ENCODE measurements at places on chromosomes 5 and 9. TPM values are rescaled to one million over a fixed set of nuclear protein-coding genes. Genes with fewer than 3 reads are reported as not detected.

DNA sequence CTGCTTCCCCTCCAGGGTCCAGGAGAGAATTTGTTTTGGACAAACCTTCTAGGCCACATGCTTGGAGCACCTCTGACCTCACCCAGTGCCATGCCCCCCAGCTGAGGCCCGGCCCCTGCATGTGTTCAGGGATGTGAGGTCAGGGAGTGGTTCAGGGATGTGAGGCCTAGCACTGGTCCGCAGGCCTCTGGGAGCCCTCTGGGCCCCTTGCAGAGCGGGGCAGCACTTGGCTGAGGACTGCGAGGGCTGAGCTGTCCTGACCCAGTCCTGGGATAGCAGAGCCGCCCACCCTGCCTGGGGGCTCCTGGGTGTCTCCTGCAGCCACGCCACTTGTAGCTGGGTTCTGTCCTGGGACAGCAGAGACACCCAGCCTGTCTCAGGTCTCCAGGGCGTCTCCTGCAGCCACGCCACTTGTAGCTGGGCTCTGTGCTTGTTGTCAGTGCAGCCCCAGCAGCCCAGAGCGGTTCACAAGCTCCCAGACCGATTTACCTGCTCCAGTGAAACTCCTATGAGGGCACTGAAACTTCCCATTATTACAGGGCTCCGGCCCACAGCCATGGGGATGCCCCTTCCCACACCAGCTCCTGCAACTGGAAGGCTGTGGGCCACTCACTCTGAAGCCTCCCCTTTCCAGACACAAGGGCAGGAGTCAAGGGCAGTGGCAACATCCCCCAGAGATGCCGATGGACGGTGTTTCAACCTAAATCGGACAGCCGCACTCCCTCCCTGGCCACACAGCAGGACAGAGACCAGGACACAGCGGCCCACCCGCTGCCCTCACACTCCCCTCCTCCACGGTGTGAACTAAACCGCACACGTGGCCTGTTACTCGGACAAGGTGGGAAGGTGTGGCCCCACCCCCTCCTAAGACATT lies 5.4 kb upstream of the CEP72 start:
- no peak for DNase-seq

DNA sequence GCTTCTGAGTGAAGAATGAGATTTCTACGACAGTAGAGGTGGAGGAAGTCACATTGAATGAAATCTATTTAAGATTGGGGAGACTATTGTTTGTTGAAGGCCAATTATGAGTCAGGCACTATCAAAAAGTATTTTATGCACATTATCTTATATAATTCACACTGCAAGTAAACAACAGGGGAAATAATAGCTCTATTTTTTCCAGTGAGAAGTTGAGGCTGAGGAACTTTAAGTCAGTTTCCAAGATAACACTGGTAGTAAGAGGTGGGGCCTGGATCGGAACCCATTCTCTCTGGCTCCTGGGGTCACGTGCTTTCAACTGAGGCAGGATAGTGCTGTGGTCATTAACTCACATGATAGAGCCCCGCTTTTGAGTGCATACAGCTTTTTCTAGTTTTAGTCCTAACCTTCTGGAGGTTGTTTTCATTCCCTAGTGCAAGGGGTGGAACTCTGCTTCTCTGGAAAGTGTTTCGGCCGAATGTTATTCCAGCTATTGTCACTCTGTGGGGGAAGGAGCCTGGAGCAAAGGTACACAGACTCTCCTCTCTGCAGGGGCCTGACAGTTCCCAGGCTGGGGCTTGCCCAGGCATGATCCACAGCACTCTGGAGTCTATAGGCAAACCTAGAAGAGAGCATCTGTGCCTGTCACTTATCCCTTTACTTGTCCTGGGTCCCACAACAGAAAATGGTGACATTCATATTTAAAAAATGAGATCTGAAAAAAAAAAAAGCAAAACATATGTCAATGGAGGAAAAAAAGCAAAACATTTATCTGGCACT lies 352.4 kb upstream of the ACTBL2 start:
- no peak for DNase-seq

DNA sequence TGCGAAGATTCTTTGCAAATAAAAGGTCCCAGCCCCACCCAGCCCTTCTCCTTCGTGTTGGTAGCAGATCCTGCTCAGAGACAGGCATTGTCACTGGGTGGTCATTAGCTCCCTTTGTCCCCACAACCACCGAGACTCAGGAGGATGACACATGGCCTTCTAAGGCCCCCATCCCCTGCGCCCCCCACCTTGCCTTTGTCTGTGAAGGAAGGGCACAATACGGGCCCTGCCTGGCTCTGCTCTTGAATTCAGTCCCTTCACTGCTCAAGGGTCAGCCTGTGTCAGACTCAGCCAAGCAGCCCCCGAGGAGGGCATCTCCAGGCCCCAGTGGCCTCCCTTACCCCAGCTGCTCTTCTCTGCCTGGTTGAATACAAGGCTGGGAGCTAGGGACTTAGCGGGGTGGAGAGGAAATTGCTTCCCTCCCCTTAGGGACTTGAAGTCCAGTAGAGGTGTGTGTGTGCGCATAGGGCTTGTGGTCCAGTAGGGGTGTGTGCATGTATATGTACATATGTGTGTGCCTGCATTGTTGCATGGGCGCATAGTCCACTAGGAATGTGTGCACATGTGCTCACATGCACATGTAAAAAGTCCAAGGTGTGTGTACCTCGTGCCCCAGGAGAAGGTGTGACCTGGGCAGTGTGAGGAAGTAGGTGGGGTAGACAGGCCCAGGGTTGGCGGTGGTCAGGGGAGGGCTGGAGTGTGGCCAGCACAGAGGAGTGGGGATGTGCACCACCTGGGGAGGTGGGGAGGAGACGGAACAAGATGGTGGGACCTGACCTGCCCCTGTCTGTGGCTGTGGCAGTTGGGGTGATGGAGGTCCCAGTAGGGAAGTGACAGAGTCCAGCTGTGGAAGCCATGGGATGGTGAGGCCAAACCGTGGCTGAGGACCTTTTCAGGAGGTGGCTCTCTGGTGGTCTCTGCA lies 59.1 kb downstream of the PHF2 start:
- no peak for DNase-seq

The OR1L4 gene
- total RNA-seq = not detected

The PCDHGB2 gene
- total RNA-seq = 0.98 TPM

The SHC3 gene
- total RNA-seq = 4.1 TPM

The ZNF879 gene
- 2.4 TPM for total RNA-seq

The TBC1D9B gene
- 69.0 TPM for total RNA-seq

The LHX3 gene
- total RNA-seq = not detected

All from epithelial cell of proximal tubule (primary cell).